ENCODE measurements at places on chromosomes 13 and 19.
A peak's percentile ranks its signal among the peaks of the same experiment; 100 is the strongest.

- no peak overlapping the region for H3K27ac ChIP-seq
- peaks cover 57% of the 10 kb centered on the region for H3K36me3 ChIP-seq
- H3K27me3 ChIP-seq = no peaks in the 10 kb centered on the region
- no peaks in the 10 kb centered on the region for H3K4me1 ChIP-seq
- DNase-seq = no peak
- no peak overlapping the region for H3K4me3 ChIP-seq
Measured at GRCh38 chr19:10152100-10152499, 32.4 kb upstream of the EIF3G start.

DNA sequence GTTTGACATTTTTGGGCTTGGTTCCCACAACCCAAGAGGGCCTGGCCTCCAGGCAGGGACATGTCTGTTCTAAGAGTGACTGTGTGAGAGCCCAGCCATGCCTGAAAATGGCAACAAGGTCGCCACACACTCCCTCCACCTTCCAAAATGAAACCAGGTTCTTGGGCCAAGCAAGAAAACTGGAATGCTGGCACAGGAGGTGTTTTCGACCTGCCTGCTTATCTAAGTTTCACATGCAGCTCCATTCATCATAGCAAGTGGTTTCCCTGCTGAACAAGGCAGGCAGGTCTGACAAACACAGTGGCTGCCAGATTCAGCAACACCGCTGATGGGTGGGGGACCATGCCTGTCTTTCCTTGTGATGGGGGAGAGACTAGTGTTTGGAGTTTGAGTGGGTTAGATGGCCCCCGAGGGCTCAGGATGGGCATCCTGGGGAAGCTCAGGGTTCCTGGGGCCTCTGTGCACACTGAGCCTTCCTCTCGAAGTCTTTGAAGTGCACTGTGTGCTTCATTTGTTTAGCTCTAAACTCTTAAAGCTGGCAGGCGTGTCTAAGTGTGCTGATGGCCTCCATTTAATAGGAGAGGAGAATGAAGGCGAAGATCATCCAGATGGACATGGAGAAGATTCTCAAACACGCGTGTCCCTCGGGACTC lies 17.9 kb upstream of the GAS6 start:
- no peaks in the 10 kb centered on the region for H3K4me1 ChIP-seq
- H3K27me3 ChIP-seq = no peaks in the 10 kb centered on the region
- no peak overlapping the region for H3K4me3 ChIP-seq
- H3K36me3 ChIP-seq = no peaks in the 10 kb centered on the region
- DNase-seq = no peak

DNA sequence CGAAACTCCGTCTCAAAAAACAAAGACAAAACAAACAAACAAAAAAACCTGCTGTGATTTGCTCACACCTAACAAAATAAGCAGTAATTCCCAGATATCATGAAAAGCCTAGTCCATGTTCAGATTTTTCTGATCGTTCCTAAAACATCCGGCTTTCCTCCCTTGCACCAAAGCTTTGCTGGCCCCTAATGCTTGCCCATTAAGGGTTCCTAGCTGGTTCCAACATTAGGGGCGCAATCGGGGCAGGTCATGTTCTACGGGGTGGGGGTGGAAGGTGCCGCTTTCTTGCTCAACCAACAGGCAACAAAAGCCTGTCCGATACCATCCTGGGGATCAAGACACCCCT lies 25.5 kb upstream of the FXYD3 start:
- no peak for DNase-seq
- no peak overlapping the region for H3K4me3 ChIP-seq
- H3K4me1 ChIP-seq = peaks cover 15% of the 10 kb centered on the region

GRCh38 chr19:3760871-3761361 lies 576 bp downstream of the APBA3 start:
- DNase-seq = no peak
- H3K27me3 ChIP-seq = no peaks in the 10 kb centered on the region
- H3K36me3 ChIP-seq = peaks cover 2% of the 10 kb centered on the region
- H3K27ac ChIP-seq = peak overlapping the region; percentile 41
- peak overlapping the region; percentile 94 for H3K4me3 ChIP-seq
- H3K4me1 ChIP-seq = peaks cover 7% of the 10 kb centered on the region

GRCh38 chr19:42121656-42122069 lies 10.6 kb downstream of the POU2F2 start:
- H3K4me3 ChIP-seq = no peak overlapping the region
- no peak overlapping the region for H3K27ac ChIP-seq
- peaks cover 7% of the 10 kb centered on the region for H3K4me1 ChIP-seq
- no peaks in the 10 kb centered on the region for H3K36me3 ChIP-seq
- no peaks in the 10 kb centered on the region for H3K27me3 ChIP-seq

GRCh38 chr13:70386919-70387318 lies 278.7 kb upstream of the KLHL1 start:
- no peak overlapping the region for H3K4me3 ChIP-seq
- no peaks in the 10 kb centered on the region for H3K4me1 ChIP-seq
- no peaks in the 10 kb centered on the region for H3K36me3 ChIP-seq
- DNase-seq = no peak
- no peak overlapping the region for H3K27ac ChIP-seq

- no peak overlapping the region for H3K4me3 ChIP-seq
- no peaks in the 10 kb centered on the region for H3K4me1 ChIP-seq
- peaks cover 29% of the 10 kb centered on the region for H3K27me3 ChIP-seq
- H3K36me3 ChIP-seq = no peaks in the 10 kb centered on the region
- DNase-seq = no peak
Measured at GRCh38 chr13:111039735-111040134, 75.4 kb upstream of the ARHGEF7 start.

- no peaks in the 10 kb centered on the region for H3K27me3 ChIP-seq
- no peaks in the 10 kb centered on the region for H3K36me3 ChIP-seq
- DNase-seq = no peak
- H3K27ac ChIP-seq = no peak overlapping the region
Measured at GRCh38 chr13:45575146-45575829, 40.3 kb downstream of the ERICH6B start.

DNA sequence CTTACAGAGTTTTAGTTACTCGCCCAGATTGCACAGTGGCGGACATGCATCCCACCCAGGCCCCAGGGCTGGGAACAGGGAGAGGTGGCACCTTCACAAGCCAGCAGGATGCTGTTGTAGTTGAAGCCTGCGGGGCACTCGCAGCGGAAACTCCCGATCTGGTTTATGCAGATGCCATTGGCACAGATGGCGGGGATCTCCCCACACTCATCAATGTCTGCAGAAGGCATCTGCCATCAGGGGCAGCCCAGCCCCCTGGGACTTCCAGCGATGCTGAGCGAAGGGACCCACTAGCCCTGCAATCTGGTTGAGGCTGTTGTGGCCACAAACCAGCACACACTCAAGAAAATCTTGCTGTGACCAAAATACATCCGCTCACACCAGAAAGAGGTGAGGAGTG lies 44.6 kb downstream of the CCL25 start:
- no peak for DNase-seq
- H3K27ac ChIP-seq = no peak overlapping the region
- no peak overlapping the region for H3K4me3 ChIP-seq
- no peaks in the 10 kb centered on the region for H3K36me3 ChIP-seq
- H3K4me1 ChIP-seq = no peaks in the 10 kb centered on the region

GRCh38 chr13:75744127-75744526 lies 108.0 kb downstream of the LMO7 start:
- no peak for DNase-seq
- H3K27me3 ChIP-seq = no peaks in the 10 kb centered on the region
- no peak overlapping the region for H3K4me3 ChIP-seq
- peaks cover 9% of the 10 kb centered on the region for H3K4me1 ChIP-seq
- peaks cover 43% of the 10 kb centered on the region for H3K36me3 ChIP-seq

- H3K4me3 ChIP-seq = no peak overlapping the region
- 0 out of 2 replicates have a peak, but pooled peaks cover 4% of the 10 kb centered on the region for H3K4me1 ChIP-seq
- H3K27ac ChIP-seq = no peak overlapping the region
Measured at GRCh38 chr19:5674714-5675113, 5.6 kb downstream of the MICOS13 start.

DNA sequence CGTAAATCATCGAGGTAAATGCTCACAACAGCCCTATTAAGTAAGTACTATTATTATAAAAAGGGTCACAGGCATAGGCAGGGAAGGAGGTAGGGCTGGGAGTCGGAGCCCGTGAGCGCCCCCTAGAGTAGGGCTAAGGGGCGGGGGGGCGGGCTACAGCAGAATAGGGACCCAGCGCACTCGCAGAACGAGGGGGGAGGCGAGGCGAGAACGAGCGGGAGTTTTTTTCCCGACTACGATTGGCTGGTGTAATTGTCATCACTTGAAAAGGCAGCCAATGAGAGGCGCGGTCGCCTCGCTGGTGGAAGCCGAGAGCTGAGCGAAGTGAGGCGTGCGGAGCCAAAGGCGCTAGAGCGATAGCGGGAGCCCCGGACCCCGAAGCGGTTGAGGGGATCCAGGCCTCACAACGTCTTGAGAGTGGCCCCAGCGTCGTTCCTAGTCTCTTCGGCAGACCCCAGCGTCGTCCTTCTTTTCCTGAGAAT lies 24.2 kb downstream of the KEAP1 start:
- H3K27ac ChIP-seq = no peak overlapping the region
- peak overlapping the region; percentile 43 for H3K4me3 ChIP-seq
- peak; percentile 90 for DNase-seq
- no peaks in the 10 kb centered on the region for H3K27me3 ChIP-seq
- peaks cover 10% of the 10 kb centered on the region for H3K4me1 ChIP-seq
- H3K36me3 ChIP-seq = no peaks in the 10 kb centered on the region

- DNase-seq = no peak
- peaks cover 38% of the 10 kb centered on the region for H3K36me3 ChIP-seq
- no peaks in the 10 kb centered on the region for H3K4me1 ChIP-seq
- H3K27ac ChIP-seq = no peak overlapping the region
- H3K27me3 ChIP-seq = no peaks in the 10 kb centered on the region
Measured at GRCh38 chr19:36149673-36150406, 2.4 kb downstream of the COX7A1 start.

DNA sequence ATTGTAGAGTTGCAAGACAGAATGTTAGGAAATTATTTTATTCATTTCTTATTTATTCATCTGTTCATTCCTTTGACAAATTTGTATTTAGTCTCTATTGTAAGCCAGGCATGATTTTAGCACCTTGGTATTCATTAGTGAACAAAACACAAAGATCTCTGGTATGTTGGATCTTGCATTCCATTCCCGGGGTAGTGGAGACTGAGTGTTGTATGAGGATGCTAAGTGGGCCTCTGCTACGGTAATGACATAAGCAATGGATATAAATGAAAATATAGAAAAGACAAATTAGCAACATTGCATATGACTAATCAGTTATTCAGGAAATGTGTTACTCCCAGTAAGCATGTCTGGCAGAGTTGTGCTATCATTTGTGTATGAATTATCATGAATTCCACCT lies 449.3 kb downstream of the PCDH17 start:
- no peaks in the 10 kb centered on the region for H3K36me3 ChIP-seq
- no peak for DNase-seq

DNA sequence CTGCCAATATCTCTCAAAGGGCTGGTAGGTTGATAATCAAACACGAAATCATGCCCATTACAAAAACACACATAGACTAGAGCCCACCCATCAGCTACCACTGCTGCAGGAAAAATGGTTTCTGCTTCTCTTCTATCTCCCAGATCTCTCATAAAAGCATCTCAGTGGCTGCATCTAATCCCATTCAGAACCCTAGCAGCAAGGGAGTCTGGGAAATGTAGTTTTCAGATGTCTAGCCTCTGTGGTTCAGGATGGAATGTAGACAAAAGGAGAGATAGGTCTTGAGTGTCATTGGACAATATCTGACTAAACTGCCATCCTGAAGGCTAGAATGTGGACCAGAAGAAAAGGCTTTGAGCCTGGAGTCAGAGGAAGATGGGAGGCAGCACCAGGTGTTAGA lies 32.1 kb downstream of the RDH8 start:
- H3K4me3 ChIP-seq = no peak overlapping the region
- H3K27ac ChIP-seq = no peak overlapping the region
- no peak for DNase-seq
- no peaks in the 10 kb centered on the region for H3K36me3 ChIP-seq
- no peaks in the 10 kb centered on the region for H3K27me3 ChIP-seq
- H3K4me1 ChIP-seq = no peaks in the 10 kb centered on the region

DNA sequence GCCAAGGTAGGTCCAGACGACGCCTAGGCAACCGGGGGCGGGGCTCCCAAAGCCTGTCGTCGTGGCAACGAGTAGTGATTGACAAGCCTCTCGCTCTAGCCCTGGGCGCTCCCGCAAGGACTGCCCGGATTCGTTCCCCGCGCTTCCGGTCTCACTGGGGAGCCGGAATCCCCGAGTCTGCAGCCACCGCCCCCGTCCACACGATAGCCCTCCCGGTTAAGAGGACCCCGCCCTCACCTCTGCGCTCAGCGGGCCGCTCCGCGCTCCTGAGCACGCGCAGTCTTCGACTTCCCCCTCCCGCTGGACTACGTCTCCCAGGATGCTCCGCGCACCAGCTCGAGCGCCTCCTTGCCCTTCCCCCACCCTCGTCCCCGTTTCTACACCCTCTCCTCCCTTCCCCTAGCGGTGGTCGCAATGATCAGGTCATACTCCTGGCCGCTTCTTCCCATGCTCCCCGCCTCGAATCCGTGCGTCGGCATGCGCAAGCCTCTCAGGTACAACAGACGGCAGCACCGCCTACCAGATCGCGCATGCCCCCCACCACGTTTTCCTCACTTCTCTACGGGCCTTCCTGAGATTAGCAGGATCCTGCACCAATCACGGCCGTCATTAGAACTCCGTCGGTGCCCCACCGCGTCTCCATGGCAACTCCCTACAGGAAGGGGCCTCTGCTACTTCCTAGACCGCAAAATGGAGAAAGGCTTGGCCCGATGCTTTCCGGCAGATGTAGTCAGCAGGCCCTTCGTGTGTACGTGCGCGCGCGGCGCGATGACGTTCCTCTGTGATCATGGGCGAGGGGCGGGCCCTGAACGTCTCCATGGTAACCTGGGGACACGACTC lies at the start of gene MZF1:
TSS of gene MZF1 (minus strand) at position 518 of the 840 bp plus-strand sequence. CDS start 1,946 bp downstream, outside the sequence.
- H3K27me3 ChIP-seq = no peaks in the 10 kb centered on the region
- H3K27ac ChIP-seq = peak within 1 kb of the TSS; percentile 97
- H3K4me3 ChIP-seq = peak within 1 kb of the TSS; percentile 79
- DNase-seq = peak; percentile 94
- peaks cover 4% of the 10 kb centered on the region for H3K4me1 ChIP-seq
- no peaks in the 10 kb centered on the region for H3K36me3 ChIP-seq

- H3K27me3 ChIP-seq = peaks cover 31% of the 10 kb centered on the region
- H3K4me1 ChIP-seq = no peaks in the 10 kb centered on the region
- H3K4me3 ChIP-seq = no peak overlapping the region
- no peak for DNase-seq
- no peaks in the 10 kb centered on the region for H3K36me3 ChIP-seq
Measured at GRCh38 chr19:51754109-51754508, 2.4 kb upstream of the FPR1 start.

- no peak for DNase-seq
- no peak overlapping the region for H3K4me3 ChIP-seq
- no peak overlapping the region for H3K27ac ChIP-seq
Measured at GRCh38 chr13:73110814-73111213, 52.0 kb downstream of the KLF5 start.

- H3K27me3 ChIP-seq = peaks cover 5% of the 10 kb centered on the region
- peak; percentile 73 for DNase-seq
- no peak within 1 kb of the TSS for H3K27ac ChIP-seq
- peaks cover 18% of the 10 kb centered on the region for H3K4me1 ChIP-seq
Measured at GRCh38 chr19:53991224-53992113, at the start of gene CACNG6. CACNG6 (plus strand) TSS chr19:53991637; CDS start chr19:53992878, 1,241 bp downstream.

All from SK-N-SH (cell line).